Heart left ventricle (tissue), 16 donors: ENCODE measurements at places on chromosomes 4 and X.
A peak's percentile ranks its signal among the peaks of the same experiment; 100 is the strongest.

DNA sequence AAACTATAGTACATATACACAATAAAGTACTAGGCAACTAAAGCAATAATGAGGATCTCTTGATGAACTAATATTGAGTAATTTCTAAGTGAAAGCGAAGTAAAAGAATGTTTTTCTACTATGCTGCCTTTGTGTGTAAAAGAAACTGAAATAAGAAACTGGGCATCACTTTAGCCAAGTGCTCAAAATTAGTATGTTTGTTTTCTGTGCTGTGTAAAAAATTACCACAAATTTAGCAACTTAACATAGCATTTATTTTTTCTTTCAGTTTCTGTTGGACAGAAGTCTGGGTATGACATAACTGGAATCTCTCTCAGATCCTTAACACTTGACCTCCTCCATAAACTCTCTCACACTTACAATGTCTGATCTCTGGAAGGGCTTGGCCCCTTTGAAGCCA lies 687.1 kb upstream of the MAGEB2 start:
- no peak for DNase-seq

DNA sequence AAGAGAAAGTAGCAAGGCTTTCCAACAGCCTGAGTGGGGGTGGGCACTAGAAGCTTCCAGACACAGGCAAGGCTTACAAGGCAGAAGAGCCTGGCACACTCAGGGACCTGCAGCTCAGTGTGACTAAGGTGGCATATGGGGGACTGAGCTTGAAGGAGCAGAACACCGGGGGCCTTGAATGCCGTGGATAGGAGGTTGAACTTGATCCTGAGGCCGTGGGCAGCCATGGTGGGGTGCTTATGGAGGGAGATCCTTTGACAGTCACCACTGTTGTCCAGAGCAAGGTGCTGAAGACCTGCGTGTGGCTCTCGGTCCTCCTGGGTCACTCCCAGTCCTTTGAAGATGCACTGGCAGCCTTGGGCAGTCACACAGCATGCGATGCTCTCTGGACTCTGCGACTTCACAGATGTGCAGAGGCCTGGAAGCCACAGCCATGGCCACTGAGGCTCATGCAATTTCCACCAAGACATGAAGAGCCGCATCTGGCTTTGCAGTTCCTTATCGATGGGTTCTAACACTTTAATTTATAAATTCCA lies 18.3 kb downstream of the C4orf50 start:
- DNase-seq = no peak

- DNase-seq = no peak
Measured at GRCh38 chr4:138639018-138639741, 376.4 kb upstream of the NOCT start.

- no peak for DNase-seq
Measured at GRCh38 chr4:8009710-8010511, 70.2 kb upstream of the AFAP1 start.

DNA sequence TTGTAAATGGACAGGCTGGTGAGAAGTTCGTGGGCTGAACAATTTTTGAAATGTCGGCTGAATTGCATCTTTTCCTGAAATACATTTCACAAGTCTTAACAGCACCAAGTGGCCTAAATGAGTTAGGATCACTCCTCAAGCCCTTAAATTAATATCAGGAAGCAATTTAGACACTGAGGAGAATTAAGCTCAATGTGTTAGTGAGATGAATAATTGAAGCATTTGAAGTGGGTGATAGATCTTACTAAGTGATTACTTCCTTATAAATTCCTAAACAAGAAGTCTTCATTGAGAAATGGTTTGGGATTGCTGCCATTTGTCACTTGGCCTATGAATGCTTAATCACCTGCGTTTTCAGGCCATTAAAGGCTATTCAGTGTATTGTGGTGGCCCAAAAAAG lies 116.8 kb downstream of the NAA11 start:
- DNase-seq = no peak

GRCh38 chrX:149504915-149505651 lies at the start of gene IDS:
Gene IDS, minus strand, starts transcription at chrX:149505306. Its CDS starts 169 bp downstream, at chrX:149505137.
- DNase-seq = peak; percentile 94

GRCh38 chr4:138669479-138670315 lies 345.9 kb upstream of the NOCT start:
- DNase-seq = no peak

- no peak for DNase-seq
Measured at GRCh38 chrX:1153940-1154339, 58.5 kb downstream of the CRLF2 start.

DNA sequence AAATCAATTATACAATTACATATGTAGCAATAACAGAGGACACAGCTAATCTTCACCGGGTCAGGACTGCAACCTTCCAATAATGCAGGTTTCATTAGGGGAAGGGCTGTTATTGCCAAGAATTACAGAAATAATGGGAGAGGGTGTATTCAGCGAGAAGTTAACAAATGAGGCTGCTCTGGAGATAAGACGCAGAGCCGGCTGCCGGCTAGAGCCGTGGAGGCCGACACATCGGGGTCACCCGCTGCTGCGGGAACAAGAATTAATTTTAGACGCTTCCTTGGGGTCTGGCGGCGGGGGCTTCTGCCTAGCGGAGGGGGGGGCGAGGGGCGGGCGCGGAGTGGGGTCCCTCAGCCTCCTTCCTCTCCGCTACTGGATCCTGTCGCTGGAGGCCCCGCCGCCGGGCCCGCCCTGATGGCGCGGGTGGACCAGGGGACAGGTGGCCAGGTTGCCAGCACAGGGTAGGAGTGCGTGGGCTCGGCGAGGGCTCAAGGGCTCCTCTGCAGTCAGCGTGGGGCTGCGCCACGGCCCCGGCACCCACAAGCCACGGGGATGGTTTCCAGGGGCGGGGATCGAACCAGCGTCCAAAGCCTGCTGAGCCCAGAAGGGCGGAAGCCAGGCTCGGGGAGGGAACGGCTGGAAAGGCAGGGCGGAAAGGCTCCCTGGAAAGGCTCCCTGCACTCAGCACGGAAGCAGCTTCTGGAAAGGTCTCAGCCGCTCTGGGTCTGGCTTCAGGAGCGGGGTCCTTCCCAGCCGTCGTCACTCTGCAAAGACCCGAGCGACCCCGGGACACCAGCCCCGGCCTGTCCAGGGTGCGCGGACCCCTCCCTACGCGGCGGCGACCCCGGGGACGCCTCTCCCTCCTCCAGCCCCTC lies 113.8 kb upstream of the NKX1-1 start:
- peak; percentile 49 for DNase-seq

DNA sequence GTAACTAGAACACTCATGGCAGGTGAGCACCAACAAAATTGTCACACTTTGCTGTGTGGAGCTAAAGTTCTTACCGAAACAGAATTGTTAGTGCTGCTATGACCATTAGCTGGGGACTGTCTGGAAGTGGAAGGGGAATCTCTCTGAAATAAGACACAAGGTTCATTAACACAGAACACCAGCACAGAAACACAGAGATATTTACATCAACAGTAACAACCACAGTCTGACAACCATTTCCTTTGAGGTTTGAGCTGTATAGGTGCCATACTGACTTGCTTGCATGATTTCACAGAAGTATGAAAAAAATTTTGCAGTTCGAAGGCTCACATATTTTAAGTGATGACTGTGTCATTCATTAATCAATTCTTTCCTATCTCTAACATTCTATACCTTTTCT lies 109.8 kb downstream of the NYX start:
- DNase-seq = no peak

- no peak for DNase-seq
Measured at GRCh38 chrX:9707306-9708033, 58.2 kb downstream of the GPR143 start.

GRCh38 chr4:34365946-34366345 lies 1878.4 kb downstream of the ARAP2 start:
- no peak for DNase-seq

DNA sequence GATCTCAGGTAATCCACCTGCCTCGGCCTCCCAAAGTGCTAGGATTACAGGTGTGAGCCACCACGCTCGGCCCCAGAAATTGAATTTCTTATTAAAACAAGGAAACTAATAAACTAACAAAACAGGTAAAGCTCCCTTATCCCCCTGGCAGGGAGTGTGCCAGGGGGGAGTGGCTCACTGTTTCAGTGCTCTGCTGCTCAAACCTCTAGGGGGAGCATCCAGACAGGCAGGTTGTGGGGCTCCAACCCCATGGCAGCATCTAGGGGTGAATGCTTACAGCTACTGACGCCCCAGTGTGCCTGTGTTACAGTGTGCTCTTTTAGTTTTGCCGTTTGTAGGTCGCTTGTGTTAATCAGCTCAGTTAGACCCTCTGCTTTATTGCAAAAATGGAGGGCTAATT lies 605.0 kb downstream of the GABRG1 start:
- no peak for DNase-seq

- DNase-seq = peak; percentile 59
Measured at GRCh38 chr4:10091531-10092181, 24.9 kb downstream of the WDR1 start.
